ENCODE measurements at places on chromosomes 5 and 9.
A peak's percentile ranks its signal among the peaks of the same experiment; 100 is the strongest.

- DNase-seq: no peak
Measured at GRCh38 chr5:14395411-14395810, 186.2 kb upstream of the OTULINL start.

GRCh38 chr9:80995759-80996158 is 693.6 kb downstream of the TLE1 start:
- DNase-seq: no peak

- DNase-seq: no peak
Measured at GRCh38 chr5:119049824-119050449, 20.9 kb upstream of the DMXL1 start.

- DNase-seq: no peak
Measured at GRCh38 chr9:34382054-34382453, 5.4 kb upstream of the MYORG start.

DNA sequence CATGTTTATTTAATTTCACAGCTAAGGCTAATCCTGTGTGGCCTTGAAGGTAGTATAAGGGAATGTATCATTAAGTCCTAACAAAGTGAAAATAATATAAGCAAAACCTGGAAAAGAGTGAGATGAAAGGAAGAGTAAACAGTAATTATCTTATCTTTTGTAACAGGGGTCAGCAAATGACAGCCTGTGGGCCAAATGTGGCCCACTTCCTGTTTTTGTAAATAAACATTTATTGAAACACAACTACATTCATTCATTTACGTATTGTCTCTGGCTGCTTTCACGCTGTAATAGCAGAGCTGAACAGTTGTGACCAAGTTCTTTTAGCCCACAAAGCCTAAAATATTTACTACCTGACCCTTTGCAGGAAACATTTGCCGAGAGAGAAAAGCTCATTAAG is 78.4 kb upstream of the HTR4 start:
- DNase-seq: no peak

DNA sequence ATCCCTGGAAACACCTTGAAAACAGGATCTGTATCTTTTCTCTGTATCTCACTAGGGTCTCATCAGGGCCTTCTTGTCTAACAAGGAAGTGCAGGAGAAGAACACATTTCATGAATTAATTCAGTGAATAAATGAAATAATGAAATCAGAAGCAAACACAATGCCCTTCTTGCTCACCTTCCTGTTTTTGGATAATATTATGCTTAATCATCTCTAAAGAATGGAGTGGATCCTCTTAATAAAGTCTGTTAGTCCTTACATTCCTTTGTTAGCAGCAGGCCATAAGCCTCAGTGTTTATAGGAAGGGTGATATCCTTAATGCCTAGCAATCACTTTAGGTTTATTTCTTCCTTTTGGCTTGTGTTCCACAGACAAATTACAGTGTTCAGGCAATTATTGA is 837.1 kb upstream of the SEMA6A start:
- no peak for DNase-seq

DNA sequence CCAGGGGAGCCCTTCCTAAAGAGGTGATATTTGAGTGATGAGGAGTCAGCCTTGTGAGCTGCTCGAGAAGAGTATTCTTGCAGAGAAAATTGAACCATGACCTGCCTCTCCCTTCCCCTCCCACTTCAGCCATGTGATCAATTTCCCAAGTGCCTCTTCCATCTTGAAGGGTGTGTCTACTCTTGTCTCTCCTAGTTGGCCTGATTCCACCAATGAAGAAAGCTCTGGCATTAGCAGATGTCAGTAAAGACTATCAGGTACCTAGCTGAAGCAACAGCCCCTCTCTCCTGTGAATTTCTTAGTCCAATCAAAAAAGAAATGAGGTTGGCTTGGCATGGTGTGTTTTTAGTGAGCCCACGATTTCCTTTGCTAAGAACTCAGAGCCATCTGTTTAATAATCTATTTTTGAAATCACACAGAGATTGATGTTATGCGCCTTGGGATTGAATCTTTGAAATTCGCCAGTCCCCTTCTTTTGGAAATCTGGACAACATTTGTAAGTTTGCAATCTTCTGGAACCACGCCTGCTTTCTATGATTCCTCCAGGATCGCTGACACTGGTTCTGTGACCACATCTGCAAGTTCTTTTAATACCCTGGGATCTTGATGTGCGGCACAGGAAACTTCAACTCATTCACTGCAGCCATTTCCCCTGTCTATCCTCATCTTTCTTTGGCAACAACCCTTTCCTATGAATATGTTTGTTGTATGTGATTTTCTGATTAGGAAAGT is 404.6 kb downstream of the DMRT2 start:
- DNase-seq: peak; percentile 56

- no peak for DNase-seq
Measured at GRCh38 chr9:76338418-76338817, 55.8 kb downstream of the RFK start.

DNA sequence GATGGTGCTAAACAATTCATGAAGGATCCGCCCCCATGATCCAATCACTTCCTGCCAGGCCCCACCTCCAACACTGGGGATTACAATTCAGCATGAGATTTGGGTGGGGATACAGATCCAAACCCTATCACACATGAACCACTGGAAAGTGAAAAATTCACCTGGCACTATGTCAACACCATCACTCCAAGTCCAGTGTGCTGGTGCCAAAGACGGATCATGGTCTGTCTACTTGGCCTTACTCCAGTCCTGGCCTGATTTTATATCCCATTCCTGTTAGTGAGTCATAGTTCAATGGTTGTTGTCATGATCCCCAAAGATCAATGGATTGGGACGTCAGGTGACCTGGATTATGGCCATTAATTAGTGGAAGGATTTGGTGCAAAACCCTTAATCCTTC is 147.4 kb upstream of the RPS23 start:
- DNase-seq: peak; percentile 69

GRCh38 chr9:18658804-18659705 is 185.1 kb downstream of the ADAMTSL1 start:
- no peak for DNase-seq

DNA sequence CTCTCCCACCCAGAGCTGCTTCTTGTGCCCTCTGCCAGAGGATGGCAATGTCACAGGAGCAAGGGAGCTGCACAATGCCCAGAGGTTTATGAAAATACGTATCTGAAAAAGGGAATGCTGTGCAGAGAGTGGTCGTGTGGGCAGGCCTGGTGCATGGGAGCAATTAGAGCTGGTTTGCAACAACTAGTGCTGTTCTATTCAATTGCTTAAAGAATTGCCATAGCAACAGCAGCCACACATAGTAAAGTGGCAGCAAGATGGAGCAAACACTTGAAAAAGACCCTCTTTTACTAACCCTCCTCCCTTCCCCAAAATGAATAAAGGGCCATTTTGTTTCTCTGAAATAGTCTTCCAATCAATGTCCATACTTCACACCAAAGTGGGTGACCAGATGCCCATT is 166.3 kb downstream of the CRB2 start:
- no peak for DNase-seq

- DNase-seq: no peak
Measured at GRCh38 chr9:24333629-24334028, 212.1 kb downstream of the IZUMO3 start.

- DNase-seq: no peak
Measured at GRCh38 chr5:98906756-98907355, 22.0 kb downstream of the CHD1 start.

- peak; percentile 47 for DNase-seq
Measured at GRCh38 chr9:133359399-133360175, 3.2 kb downstream of the SURF2 start.

- DNase-seq: no peak
Measured at GRCh38 chr5:36459176-36460135, 146.9 kb upstream of the SLC1A3 start.

- peak; percentile 27 for DNase-seq
Measured at GRCh38 chr5:30808996-30809395, 384.5 kb upstream of the CDH6 start.

DNA sequence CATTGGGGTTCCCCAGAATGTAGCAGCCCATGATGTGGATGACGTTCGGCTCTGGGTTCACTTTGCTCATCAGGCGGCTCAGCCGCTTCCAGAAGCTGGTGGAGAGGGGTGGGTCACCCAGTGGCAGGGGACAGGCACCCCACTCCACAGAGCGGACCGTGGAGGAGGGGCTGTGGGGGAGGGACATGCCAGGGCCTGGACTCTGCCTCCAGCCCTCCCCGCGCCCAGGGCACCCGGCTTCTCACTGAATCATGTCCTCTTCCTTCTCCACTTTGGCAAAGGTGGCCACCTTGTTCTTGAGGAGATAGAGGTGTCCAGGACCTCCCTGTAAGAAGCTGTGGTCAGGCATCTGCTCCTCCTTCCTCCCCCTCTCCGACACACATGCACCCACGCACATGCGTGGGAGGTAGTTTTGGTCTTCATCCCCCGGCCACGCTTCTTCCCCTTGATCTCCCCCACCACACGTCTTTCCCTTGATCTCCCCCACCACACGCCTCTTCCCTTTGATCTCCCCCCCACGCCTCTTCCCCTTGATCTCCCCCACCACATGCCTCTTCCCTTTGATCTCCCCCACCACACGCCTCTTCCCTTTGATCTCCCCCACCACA is 8.9 kb upstream of the ENTPD8 start:
- no peak for DNase-seq

DNA sequence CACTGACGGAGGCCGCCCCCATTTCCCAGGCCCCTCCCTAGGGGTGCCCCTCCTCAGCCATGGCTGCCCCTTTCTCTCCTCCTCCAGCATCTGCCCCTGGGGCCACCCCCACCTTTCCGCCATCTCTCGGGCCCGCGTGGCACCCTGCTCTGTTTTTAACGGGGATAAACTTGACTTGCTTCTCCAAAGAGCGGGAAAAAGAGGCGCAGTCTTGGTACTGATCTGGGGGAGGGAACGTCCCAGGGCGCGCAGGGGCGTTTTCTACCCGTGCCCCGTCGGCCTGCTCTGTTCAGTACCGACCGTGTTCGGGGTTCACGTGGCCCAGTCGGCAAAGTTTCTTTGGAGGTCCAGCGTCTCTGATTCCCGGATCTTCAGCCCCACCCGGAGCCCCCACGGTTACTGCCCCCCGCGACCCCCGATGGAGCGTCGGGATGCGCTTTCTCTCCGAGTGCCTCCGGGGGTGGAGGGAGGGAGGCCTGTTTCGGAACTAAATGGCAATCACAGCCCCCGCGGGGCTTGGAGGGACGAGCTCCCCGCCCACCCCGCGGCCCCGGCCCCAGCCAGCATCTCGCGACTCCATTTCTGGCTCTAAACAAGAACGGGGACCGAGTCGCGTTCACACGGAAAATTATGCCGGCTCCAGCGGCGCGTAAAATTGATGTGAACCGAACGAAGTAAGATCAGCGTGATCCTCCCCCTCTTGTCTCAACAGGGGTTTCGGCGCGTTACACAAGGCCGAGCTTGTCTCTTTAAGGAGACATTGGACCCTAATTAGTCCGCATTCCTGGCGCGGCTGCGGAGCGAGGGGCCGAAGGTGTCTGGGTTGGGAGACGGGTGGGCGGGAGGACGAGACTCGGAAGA is 1.1 kb upstream of the TLE4 start:
- peak; percentile 66 for DNase-seq

DNA sequence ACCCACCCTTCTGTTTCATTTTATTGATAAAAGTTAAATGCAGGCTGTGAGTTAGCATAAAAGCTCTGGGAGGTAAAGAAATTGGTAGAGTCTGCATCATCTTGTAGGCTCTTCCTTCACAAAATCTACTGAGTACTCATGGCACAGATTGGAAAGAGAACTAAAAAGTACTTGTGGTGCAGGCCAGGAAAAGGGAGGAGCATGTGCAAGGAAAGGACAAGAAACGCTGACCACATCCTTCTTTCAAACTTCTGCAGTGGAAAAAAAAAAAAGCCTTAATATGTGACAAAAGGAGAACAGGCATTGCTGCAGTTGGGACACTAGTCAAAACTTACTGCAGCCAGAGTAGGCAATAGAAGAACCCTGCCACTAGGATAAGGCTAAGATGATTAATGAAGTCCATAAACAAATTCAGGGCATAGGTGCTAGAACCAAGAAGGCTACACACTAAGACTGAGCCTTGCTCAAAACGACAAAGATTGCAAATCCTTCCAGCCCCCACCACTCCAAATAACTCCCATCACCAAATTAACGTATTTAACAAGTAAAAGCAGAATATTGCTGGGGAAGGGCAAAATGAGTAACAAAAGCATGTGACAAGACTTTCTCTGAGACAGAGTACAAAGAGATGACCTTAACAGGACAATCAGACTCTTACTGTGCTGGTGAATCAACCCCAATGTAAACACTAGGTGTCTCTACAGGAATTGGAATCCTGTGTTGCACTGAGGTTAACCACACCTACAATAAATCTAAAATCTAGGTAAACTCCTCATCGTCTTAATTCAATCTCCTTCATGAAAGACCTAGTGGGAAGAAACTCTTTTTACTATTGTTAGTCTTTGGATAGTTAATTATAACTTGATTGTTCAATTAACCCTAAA is 1024.8 kb downstream of the TLE1 start:
- DNase-seq: no peak

GRCh38 chr5:13941468-13941867 is 3.0 kb downstream of the DNAH5 start:
- DNase-seq: no peak

Data from tongue (tissue), 3 donors.